ENCODE measurements at places on chromosomes 16 and 17.

GRCh38 chr16:66001432-66001831 is 365.1 kb upstream of the CDH5 start:
- DNase-seq: no peak

GRCh38 chr17:28390141-28390540 is 15.9 kb downstream of the SLC46A1 start:
- no peak for DNase-seq

DNA sequence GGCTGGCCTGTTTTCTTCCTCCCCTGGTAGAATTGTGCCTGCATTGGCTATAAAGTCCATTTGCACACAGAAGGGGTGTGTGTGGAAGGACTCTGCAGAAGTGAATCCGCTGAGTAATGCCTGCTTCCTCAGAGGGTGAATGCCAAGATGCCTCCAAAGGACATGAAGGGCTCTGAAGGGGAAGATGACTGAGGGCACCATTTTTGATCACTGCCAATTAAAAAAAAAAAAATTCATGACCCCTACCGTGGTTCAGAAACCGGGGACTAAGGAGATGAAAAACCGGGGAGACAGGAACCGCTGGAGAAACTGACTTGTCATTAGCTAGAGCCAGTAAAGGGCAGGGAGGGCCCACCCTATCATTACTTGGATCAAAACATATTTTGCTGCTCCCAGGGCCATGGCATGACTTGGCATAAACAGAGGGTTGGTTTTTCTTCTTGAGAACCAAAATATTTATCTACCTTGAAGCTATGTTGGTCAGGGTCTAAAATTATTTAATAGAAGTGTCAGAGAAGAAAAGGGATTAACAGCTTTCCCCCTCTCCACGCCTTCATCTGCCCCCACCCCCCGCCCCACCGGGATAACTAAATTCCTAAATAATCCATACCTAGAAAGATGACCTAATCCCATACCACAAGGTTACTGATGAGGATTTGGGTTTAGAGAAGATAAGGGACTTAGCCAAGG is 3.6 kb upstream of the USP7 start:
- DNase-seq: no peak

- no peak for DNase-seq
These were observed 20.2 kb downstream of the TBCD start for GRCh38 chr17:82772026-82772425.

GRCh38 chr16:11411059-11411550 is 65.8 kb downstream of the RMI2 start:
- DNase-seq: no peak

DNA sequence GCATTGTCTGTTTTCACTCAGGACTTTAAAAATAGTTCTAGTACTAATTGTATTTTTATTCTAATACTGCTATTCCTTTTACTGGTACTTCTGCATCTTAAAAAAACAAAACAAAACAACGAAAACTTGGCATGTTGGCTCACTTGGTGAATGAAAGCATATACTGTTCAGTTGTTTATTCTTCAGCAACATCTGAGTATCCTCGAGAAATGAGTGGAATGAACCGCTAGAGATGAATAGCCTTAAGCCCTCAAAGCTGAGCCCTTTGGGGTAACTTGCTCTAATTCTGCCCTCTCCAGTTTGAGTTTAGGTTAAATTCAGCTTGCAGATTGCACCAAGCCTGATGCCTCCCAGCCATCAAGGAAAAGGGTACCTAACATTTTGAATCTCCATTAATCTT is 126.5 kb downstream of the WWOX start:
- DNase-seq: no peak

DNA sequence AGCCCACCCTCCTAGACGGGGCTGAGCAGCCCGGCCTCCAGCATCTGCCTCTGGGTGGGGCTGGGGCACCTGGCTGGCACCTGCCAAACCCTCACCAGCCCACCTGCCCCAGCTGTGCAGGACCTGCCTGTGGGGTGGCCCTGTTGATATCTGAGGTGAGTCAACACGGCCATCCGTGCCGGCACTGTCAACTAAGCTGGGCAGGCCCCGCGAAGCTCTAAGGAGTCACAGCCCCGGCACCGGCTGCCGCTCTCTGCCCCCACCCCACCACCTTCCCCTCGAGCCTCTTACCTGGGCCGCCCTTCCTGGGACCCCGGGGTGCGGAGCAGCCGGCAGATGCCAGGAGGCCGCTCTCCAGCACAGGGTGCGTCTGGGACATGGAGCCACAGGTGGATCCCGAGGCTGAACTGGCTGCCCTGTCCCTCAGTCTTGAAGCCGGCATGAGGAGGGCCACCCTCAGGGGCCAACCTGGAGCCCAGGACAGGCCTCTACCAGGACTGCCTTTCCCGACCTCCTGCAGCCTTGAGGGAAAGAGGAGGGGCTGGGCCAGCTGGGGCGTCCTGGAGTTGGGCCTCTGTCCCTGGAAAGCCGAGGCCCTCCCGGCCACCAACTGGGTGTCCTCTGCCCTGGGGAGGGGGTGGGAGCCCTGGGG is 515 bp downstream of the CBFA2T3 start:
- DNase-seq: no peak

DNA sequence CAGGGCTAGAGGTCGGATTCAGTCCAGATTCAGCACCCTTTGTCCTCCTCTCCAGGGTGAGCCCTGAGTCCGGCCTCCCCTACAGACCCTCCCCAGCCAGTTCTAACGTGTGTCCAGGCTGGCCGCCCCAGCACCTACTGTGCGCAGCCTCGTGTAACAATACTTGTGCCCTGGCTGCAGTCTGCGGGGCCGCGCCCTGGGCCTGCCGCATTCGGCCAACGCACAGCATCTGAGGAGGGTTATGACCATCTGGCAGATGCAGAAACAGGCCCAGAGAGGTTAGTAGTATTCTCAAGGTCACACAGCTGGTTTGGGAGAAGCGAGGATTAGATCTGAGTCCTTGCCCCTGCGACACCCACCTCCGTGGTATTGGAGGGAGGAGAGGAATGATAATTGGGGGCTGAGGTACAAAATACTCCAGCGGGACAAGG is 968 bp downstream of the RIPOR1 start:
- DNase-seq: no peak

DNA sequence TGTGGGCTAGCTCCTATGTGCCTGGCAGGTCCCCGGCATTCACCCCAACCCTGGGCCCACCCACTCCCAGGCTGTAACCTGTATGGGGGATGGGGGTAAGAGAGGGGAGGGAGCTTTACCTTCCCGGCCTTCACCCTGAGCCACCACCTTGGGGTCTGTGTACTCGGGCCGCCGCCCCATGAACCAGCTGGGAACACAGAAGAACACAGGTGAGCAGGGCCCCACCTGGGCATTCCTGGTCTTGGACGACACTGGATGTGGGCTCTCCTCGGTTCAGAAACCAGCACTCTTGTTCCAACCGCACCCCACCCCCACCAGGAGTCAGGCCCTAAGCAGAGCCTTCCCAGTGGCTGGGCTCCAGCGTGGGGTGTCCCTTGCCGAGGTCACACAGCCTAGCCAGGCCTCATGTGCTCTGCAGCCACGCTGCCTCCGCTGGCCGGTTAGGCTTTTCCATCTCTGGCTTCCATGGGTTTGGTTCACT is 18.8 kb downstream of the B9D1 start:
- no peak for DNase-seq

DNA sequence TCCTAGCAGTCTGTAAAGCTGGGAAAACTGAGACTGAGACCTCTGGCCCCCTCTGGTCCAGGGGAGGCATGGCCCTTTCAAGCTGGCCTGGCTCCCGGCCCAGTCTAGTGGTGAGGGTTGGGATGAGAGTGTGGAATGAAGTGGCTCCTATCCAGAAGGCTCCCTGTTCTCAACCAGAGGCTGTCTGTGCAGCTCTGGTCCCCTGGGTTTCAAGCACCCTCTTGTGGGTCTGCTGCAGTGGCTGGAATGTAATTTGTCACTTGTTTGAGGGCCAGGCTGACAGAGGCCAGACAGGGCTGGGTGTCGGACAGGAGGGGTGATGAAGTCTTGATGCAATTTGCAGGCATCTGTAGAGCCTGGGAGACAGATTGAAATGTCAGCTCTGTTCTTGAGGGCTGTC is 22.1 kb upstream of the PHF12 start:
- DNase-seq: no peak

DNA sequence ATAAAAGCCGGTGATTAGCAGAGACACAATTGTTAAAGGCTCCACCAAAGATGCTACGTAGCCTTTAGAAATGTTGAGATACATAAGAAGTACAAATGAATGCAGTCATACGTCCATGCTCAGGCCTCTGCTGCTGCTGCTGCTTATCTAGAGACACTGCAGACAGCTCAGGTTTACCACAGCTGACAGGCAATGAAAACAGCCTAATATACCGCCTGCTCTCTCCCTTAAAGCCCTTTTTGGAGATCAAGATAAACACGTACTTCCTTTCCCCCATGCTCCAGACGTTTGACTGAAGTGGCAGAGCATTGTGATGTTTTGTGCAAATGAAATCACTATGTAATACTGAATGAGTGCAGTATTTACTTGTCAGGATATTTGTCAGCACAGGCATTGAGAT is 185.3 kb downstream of the AATF start:
- DNase-seq: no peak

DNA sequence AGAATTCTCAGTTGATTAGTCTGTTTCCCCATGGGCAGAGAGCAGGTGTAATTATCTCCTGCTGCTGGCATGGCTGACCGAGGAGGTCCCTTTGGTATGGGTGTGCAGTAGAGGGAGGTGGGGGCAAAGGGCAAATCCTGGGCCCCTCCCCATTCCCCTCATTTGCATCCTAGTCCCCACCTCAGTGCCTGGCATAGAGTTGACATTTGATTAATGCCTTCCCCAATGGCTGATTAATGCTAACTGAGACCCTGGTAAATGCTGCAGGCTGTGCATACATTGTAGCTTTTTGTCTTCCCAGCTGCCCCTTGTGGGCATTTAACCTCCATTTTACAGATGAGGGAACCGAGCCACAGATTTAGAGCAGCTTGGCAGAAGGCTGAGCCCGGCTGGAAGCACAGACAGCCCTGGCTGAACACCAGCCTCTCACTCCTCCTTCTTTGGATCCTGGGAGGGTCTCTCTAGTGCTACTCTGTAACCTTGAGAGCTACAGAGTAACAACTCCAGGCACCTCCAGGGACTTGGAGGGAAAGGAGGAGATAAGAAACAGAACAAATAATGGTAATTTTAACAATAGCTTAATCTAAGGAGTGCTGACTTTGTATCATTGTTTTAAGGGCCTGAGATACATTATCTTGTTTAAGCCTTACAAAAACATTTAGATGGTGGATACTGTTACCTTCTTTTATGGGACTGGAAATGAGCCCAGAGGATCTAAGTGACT is 5.1 kb downstream of the PLCG2 start:
- DNase-seq: no peak

DNA sequence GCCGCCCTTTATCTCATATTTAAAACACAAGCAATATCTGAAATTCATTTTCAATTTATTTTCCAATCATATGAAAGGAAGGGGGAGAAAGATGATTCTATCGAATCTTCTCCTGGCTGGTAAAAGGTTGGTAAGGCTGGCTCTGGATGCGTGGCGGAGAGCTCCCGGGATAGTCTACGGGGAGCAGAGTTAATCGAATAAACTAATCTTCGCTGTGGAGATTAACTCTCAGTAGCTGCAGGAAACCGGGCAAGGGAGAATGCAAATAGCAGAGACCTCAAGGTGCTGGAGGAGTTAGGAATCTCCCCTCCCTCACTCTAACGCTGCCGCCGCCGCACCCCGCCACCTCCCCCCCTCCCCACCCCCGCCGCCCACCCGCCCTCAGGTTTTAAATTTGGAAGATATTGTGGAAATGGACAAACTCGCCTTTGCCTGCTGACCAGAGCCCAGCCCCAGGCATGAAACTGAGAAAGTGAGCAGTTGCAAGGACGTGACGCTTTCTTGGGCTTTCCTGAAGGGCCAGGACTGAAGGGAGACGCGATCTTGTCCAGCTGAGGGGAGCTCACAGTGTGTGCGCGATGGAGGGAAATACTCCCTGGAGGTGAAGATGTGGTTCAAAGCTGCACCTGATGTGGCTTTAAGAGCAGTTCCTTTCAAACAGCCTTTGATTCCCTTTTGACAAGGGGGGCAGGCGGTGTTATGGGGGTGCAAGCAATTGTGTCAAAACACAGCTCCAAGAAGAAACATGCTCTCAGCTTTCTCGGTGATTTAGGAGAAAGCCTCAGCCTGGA is 308.2 kb upstream of the IRX3 start:
- no peak for DNase-seq

Measured in activated naive CD4-positive, alpha-beta T cell treated with Interleukin-2 at 50 U/mL for 16 hours (primary cell).